Fibroblast of lung (primary cell): ENCODE measurements at places on chromosomes 2 and 18. TPM values are rescaled to one million over a fixed set of nuclear protein-coding genes. Genes with fewer than 3 reads are reported as not detected.

- DNase-seq = no peak
- H3K36me3 ChIP-seq = no peaks in the 10 kb centered on the region
- H3K27ac ChIP-seq = no peak overlapping the region
- no peaks in the 10 kb centered on the region for H3K27me3 ChIP-seq
- H3K4me1 ChIP-seq = no peaks in the 10 kb centered on the region
Measured at GRCh38 chr18:28635530-28635929, 458.6 kb upstream of the CDH2 start.

DNA sequence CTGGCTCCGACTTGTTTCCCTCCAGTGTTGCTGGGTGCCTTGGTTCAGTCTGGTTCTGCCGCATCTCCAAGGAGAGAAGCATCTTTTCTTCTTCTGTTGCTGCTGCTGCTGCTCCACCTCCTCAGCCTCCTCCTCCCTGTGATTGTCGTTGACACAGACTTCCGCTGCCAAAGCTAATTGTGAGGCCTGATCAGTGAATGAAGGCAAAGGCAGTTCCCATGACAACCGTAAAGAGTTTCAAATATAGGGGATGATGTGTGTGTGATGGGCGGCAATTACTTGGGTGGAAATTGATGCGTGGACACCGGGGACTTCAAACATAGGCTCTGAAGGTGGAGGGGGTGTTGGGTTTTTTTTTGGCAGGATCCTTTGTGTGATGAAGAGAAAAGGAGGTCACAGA is 13.7 kb downstream of the TET3 start:
- H3K4me1 ChIP-seq = peaks cover 13% of the 10 kb centered on the region
- DNase-seq = no peak
- no peak overlapping the region for H3K4me3 ChIP-seq
- H3K27ac ChIP-seq = no peak overlapping the region
- no peaks in the 10 kb centered on the region for H3K36me3 ChIP-seq

DNA sequence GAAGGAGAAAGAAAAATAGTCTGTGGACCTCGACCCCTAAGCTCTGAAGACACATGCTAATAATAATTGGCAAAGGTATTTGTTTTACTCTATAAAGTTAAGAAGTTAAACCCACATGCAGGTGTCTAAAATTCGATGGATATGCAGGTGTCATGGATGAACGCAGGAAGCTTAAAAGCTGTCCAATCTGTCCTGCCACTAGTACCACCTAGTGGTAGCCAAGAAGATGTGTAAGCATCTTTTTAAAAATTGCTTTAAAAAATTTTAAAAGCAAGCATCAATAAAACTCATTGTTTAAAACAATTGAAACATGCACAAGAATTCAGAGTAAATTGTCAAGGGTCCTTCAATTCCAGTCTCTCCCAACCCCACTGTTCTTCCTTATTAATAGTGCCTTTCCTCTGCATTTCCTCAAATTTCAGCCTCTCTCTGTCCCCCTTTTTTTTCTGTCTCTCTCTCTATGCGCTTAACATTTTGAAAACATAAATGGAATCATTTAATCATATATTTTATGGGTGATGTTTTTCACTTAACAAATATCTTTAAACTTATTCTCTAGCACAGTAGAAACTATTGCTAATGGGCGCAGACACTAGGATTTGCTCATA is 30.6 kb upstream of the PPP3R1 start:
- peaks cover 2% of the 10 kb centered on the region for H3K4me1 ChIP-seq
- H3K4me3 ChIP-seq = no peak overlapping the region
- no peaks in the 10 kb centered on the region for H3K36me3 ChIP-seq
- no peaks in the 10 kb centered on the region for H3K27me3 ChIP-seq
- peak; percentile 54 for DNase-seq

CROCC2 gene
- total RNA-seq = 0.33 and 0.51 TPM in 2 replicates
